IPS DF 19.7 (cell line): ENCODE measurements at places on chromosomes 5 and 9.
A peak's percentile ranks its signal among the peaks of the same experiment; 100 is the strongest.

DNA sequence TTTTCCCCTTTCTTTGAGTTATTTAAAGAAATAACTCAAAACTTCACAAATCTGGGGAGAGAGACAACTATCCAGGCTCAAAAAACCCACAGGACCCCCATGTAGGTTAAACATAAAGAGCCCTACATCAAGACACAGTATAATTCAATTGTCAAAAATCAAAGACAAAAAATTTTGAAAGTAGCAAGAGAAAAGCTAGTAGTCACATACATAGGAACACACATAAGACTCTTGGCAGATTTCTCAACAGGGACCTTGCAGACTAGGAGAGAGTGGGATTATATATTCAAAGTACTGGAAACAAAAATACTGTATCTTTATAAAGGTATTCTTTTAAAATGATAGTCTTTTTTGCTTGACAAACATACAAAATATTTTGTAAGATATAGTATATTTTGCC lies 296.9 kb downstream of the OSTF1 start:
- DNase-seq, result no peak

- DNase-seq, result peak; percentile 5
Measured at GRCh38 chr5:146291421-146292074, 47.1 kb upstream of the POU4F3 start.

- DNase-seq, result no peak
Measured at GRCh38 chr5:3862906-3863305, 267.3 kb downstream of the IRX1 start.

- no peak for DNase-seq
Measured at GRCh38 chr9:19486803-19487202, 78.0 kb downstream of the ACER2 start.

- no peak for DNase-seq
Measured at GRCh38 chr9:89143266-89143665, 35.4 kb downstream of the SHC3 start.

DNA sequence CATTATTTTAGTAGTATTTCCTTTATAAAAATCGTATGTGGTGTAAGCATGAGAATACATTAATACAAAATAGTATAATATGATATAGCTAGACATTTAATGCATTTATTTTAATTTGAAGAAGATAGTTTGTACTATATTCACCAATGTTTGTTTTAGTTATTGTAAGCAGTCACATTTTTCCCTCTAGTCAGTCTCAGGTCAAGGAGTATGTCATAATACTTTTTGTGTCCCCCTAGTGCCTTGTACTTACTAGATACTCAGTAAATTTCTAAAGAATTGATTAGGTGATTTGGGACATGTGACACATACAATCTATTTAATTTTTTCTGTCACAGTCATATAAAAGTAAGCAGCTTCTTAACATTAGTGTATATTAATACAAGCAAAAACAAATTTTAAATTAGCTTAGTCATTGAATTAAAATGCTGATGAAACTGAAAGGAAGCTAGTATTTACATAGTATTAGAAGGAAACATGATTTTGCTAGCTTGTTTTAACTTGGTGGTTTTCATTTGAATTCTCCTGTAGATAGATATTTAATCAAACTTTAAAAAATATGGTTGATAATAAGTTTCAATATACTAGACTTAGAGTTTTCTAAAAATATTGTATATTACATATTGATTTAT lies 242.2 kb downstream of the FER start:
- DNase-seq, result no peak

DNA sequence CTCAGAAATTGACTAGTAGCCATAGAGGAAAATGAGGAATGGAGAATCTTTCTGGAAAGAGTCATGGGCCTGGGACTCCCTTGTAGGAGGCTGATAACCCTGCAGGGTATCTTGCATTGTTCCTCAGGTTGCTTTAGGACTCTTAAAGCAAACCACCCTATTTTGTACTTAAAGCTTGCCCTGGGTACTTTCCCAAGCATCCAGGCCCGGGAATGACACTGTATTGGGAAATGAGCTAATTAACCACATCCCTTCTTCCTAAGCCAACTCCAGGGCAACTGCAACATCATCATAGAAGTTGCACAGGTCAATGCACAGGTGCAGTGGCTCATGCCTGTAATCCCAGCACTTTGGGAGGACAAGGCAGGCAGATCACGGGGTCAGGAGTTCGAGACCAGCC lies 55.9 kb downstream of the UGCG start:
- no peak for DNase-seq
